ENCODE measurements at places on chromosomes 12 and 14.

DNA sequence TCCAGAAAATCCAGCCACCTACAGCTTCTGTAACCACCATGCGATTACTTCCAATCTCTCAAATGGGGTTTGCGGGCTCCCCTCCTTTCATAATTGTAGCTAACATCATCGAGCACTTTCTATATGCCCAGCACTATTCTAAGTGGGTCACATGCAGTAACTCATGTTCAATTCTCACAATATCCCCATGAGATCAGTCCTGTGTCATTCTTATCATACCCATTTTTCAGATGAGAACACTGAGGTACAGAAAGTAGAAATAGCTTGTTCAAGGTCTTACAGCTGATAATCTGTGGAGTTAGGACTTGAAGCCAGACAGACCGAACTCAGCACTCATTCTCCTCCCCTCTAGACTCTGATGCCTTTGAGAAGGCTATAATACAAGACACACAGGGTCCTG is 74.9 kb downstream of the EID3 start:
- no peak for DNase-seq

GRCh38 chr14:105486974-105487448 is 325 bp downstream of the CRIP1 start:
- DNase-seq, result peak; percentile 65

GRCh38 chr14:76964695-76965094 is 63.8 kb downstream of the IRF2BPL start:
- DNase-seq, result peak; percentile 75

DNA sequence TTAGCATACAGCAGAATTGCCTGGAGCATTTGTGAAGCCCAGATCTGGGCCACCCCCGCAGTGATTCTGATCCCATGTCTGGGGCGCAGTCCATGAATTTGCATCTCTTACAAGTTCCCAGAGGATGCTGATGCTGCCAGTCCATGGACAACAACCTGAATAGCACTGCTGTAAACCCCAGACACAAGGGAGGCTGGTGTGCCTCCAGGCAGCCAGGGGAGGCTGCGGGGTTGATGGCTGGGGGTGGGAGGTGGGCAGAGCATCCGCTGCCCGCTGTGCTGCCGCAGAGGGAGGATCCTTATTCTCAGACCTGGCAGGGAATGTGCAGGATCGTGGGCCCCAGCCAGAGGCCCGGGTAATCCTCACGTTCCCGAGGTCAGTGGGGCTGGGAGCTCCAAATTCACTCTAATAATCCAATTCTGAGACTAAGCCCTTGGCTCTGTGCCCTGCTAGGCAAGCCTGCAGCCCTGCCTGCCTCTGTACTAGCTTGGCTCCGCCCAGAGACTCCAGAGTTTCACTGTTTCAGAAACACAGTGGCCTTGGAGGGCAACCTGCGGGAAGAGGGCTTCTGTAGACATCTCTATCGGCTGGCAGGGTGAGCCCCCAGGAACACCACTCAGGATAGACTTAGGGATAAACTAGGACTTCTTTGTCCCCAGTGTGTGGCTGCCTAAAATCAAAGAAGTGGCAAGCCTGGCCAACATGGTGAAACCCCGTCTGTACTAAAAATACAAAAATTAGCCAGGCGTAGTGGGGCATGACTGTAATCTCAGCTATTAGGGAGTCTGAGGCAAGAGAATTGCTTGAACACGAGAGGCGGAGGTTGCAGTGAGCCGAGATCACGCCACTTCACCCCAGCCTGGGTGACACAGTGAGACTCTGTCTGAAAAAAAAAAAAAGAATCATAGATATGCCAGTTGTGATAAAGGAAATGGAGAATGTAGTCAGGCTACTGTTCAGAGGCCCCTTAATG is 17.8 kb upstream of the MLEC start:
- DNase-seq, result no peak

DNA sequence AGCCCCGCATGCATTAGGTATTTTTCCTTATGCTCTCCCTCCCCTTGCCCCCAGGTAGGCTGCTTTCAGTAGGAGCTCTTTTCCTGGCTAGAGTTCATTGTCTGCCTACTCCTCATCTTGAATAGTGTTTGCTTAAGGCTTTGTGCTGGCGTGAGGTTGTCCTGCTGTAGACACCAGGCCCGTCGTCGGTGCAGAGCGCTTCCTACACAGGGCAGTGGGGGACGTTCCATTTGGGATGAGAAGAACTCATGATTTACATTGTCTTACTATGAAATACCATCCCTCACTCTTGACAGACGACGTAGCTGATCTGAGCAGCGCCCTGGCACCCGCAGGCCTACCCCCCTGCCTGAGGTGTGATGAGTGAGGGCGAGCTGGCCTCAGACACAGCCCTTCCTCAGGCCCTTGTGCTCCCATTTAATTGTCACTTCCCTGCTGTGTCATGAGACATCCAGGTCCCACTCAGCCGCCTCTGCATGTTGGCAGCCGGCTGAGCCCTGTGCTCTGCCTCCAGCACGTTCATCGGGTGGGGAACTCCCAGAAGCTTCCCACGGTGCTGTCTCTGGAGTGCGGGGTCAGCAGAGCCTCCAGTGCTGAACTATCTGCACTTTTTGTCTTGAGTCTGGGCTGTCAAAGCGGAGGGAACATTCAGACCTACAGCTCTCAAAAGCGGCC is 76.0 kb downstream of the WDR20 start:
- no peak for DNase-seq

DNA sequence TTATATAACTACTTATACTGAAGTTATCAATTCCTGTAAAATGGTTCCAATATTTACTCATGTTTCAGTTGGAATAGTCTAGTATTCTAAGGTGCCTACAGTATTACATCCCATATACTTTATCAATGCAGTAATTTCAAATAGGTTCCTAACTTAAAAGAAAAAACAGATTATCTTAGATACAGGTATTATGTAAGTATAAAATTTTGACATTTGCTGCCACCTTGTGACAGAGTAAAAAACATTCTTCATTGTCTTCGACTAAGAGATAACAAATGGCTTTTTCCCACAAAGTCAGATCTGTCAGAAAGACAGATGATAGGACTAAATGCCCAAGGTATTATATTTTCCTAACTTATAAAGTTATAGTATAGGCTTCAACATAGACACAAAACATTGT is 78.7 kb downstream of the TXNDC16 start:
- DNase-seq, result no peak

DNA sequence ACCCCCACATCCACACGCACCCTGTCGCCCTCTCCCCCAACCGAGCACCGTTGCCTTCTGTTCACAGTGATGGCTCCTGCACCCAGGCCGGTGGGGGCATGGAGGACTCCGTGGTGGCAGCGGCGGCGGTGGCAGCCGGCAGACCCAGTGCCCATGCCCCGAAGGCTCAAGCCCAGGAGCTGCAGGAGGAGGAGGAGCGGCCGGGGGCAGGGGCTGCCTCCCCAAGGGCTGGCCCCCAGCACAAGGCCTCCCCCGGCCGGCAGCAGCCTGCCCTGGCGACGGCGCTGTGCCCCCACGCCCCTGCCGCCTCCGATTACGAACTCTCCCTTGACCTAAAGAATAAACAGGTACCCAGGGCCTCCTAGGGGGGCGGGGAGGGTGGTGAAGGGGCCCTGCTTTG is 59.0 kb downstream of the IQSEC3 start:
- no peak for DNase-seq

Data from activated naive CD8-positive, alpha-beta T cell treated with anti-CD3 and anti-CD28 coated beads, Interleukin-2, amount 50 U/mL, for 24 hours (primary cell).